ENCODE measurements at places on chromosomes 5 and 9.

DNA sequence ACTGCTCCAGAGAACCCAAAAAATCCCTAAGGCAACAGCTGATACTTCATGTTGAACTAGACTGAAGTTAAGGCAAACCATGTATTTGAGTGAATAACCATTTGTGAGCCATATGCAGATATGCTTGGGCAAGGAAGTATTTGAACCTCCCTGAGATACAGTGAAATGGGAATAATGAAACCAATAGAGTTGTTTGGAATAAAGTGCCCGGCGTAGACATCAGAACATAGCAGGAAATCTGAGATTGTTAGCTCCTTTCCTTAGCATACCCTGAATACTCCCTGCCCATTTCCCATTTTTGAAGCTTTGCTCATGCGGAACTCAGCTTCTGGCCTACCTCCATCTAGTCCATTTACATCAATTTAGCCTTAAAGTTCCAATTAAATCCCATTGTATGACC, 611.9 kb downstream of the EFNA5 start:
- DNase-seq: no peak

DNA sequence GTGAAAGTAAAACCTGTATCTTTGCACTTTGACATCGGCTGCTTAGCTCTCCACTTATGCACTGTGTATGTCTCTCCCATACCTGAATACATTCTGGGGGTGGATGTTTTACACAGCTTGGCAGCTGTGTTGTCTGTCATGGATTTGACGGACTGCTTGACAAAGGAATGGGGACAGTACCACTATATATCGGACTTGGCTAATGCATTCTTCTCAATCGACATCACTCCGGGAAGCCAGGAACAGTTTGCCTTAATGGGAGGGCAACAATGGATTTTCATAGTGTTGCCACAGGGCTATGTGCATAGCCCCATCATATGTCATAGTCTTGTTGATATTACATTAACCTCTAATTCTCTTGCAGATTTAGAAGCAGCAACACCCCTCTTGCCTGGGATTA, 1008.3 kb downstream of the DNAH5 start:
- DNase-seq: no peak

GRCh38 chr9:84271921-84272556, 68.5 kb downstream of the SLC28A3 start:
- no peak for DNase-seq

GRCh38 chr9:3520564-3520963, 5.2 kb downstream of the RFX3 start:
- DNase-seq: no peak

DNA sequence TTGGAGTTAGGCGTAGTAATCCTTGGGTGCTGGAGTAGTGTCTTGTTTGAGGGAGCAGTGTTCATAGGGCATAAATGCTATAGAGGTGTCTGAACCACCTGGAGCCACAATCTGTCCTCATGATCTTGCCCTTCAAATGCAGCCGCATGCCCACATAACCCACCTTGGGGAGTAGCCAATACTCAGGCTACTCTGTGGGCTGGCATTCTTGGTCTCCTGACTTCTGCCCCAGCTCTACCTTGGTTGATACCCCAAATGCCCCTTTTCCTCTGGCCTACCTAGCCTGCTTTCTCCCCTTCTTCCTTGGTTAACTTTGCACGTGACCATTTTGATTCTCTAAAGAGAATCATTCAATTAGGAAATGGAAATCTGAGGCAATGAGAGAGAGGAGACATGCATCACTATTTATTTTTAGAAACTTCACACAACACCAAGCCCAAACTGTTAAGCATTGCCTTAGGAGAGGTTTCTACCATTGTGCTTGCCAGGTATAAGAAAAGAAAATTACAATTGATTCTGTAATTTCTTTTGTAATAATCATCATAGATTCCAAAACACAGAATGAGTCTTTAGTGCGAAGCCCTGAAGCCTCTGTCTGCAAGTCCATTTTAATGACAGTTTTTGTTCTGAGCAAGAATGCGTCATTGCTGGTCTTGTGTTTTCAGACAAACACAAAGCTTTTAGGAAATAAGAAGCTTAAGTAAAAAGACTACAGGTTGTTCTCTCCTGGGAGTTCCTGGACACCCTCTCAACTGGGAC, 135.2 kb downstream of the C9orf152 start:
- DNase-seq: no peak

DNA sequence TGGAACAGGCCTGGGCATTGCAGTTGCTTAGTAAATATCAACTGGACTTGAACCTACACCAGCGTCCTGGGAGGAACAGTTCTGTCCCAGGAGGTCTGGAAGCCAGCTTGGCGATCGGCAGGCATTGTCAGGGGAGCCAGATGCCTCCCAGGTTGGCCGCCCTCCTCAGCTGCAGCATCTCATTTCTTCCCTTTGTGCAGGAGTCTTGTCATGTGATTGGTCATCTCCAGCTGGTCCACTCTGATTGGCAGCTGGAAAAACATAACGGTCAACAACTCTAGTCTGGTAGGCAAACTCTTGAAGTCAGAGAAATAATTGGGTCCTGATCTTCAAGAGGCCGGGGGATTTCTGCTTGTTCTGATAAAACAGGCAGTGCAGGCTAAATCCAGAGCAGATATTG, 29.6 kb upstream of the NCS1 start:
- no peak for DNase-seq

GRCh38 chr9:111953444-111953843, 56.8 kb downstream of the UGCG start:
- DNase-seq: no peak

DNA sequence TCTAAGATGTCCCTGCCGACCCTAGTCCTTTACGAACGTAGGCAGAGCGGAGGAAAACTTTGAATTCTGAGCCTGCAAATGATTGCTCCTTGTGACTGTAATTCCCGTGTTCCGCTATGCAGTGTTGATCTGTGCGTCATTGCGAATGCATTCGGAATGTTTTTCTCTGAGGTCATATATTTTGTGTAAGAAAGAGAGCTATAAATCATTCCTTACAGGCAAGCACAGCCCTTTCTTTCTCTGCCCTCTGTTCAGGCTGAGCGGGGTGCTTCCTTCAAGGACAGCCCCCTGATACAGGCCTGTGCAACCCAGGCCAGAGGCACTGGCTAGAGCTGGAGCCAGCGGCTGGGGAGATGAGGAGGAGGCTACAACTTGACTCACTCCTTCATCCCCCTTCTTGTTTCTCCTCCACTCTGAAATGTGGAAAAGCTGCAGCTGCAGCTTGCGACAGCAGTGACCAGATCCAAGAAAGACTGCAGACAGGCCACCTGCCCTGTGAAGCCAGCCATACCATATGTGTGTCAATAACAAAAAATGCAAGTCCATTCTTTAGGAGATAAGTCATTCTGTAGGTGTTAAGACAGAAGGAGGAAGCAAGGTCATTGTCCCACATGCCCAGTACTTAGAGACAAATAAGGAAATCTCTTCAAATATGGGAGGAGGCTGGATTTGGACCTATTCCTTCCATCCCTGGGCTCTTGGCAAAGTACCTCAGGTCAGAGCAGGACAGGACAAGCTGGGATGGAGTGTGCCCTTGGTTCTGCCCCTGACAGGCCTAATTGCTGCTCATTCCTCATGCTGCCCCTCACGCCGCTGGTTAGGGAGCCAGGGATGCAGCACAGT, 345.7 kb upstream of the WWC1 start:
- DNase-seq: no peak

- no peak for DNase-seq
Measured at GRCh38 chr5:131276072-131276471, 12.2 kb downstream of the CDC42SE2 start.

DNA sequence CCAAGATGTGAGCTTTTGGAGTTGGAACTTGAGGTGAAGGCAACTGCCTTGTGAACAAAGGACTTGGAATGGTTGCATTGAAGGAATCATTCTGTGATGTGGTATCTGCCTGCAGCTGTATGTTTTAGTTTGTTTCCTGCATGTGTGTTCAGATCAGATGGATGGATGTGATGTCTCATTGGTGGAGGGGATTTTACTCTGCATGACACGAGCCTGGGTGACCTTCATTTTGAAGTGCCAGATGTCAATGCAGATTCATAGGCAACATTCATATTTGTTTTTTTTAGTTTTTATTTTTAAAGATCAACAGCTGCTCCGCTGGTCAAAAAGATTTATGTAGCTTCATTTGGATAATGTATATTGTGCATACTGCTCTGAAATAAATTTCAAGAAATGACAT, 13.5 kb downstream of the FBXL7 start:
- DNase-seq: no peak

DNA sequence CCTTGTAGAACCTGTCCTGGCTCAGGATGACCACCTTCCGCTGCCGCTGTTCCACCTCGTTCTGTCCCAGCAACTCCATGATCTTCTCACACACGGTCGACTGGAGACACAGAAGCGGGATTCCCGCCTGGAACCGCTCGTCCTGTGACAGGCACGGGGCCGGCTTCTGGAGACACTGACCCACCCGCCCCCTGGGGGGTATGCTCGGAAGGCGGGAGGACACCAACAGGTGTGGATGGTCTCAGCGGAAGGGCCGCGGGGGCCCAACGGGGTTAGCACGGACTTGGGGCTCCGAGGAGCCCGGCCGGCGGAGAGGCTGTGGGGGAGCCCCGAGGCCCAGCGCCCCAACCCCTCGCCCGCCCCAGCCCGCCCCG, 530 bp downstream of the UCK1 start:
- no peak for DNase-seq

- no peak for DNase-seq
Measured at GRCh38 chr5:52648726-52649125, 139.0 kb upstream of the ITGA1 start.

DNA sequence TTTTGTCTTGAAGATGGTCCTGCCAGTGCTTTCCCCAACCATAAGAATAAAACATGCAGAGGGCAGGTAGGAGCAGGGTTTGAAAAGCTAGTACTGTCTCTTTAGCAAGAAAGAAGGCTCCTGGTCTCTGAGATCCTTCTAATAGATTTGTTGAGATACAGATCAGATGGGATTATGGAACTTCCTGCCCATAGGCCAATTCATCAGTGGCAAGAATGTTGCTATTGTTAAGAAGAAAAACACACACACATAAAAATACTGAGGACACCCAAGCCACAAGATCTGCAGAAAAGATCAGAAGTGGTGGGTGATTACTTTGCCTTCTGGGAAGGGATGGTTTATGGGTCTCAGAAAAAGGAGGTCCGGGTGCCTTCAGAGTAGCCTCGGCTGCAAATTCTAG, 59.8 kb downstream of the TNC start:
- no peak for DNase-seq

DNA sequence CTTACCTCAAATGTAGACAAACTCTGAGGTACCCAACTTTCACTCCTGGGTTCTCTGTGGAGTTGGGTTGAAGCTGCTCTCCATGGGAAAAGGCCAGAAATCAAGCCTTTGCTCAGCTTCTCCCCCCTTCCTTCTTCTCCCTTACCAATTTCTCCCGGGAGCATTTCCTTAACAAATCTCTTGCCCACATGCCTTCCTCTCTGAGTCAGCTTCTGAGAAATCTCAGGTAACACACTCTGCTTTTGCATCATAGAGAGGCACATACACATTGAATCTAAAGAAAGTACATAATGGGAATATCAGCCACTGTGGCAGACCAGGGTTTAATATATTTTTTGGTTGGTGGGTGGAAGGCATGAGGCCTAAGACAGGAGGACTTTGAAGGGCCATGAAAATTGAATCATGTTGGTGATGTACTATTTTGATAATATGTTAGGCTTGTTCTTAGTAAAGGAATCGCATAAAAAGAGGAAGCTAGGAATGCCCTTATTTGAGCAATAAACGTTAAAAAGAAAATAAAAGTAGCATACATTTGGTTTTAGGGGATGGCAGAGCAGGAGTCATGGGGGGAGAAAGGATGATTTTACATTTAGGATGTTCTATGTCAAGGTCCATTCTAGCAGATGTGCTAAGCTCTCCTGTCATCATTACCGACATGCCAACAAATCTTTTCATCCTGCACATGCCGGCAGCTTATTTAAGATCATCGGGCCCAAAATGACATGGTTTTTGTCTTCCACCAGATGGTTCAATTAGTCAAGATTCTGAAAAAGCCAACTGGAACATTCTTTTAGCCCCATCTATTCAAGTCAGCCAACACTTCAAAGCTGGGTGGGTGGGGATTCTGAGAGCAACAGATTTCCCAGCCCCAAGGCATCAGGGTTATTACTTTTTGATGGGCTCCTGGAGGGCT, 199.5 kb upstream of the CLINT1 start:
- DNase-seq: no peak

- DNase-seq: no peak
Measured at GRCh38 chr5:142798099-142798770, 28.1 kb downstream of the ARHGAP26 start.

DNA sequence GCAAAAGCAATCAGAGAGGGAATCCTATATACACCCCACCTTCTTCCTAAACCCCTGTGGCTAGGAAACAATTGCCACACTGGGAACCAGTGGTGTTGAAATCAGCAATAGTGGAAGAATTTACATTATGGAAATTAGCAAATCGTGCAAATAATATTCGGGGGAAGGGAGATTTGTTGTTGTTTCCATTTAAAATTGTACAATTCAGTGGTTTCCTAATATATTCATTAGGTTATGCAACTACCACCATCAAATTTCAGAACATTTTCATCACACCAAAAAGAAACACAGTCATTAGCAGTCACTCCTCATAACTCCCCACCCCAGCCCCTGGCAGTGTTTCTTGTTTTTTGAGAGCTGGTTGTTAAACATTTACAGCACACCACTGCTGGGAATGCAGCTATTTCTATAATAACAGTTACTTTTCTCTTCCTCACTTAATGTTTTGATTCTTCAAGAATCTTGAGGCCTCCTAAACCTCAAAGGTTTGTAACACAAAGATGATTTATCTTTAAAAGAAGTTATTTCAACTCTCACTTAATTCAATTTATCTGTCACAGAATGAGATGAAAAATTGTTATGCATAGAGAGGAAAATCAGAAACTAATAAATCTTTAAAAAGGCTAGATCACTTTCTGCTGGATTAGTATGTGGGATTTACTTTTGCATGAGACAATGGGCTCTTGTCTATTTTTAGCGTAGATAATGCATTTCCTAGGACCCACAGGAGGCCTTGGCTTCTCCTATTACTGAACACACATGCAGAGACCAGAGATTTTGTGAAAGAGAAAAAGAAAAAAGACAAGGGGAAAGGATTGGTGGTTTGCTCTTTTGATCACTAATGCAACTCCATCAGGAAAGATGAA, 91.8 kb upstream of the DAPK1 start:
- no peak for DNase-seq

DNA sequence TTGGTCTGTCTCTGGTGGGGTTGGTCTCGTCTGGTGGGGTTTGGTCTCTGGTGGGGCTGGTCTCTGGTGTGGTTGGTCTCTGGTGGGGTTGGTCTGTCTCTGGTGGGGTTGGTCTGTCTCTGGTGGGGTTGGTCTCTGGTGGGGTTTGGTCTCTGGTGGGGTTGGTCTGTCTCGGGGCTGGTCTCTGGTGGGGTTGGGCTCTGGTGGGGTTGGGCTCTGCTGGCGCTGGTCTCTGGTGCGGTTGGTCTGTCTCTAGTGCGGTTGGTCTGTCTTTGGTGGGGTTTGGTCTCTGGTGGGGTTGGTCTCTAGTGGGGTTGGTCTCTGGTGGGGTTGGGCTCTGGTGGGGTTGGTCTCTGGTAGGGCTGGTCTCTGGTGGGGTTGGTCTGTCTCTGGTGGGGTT, 16.3 kb upstream of the CD74 start:
- no peak for DNase-seq

GRCh38 chr5:122172207-122172606, 42.9 kb downstream of the ZNF474 start:
- DNase-seq: no peak

- DNase-seq: no peak
Measured at GRCh38 chr9:7289773-7290172, 509.8 kb downstream of the DMAC1 start.

Measured in stimulated activated CD4-positive, alpha-beta T cell treated with anti-CD3 and anti-CD28 coated beads, Interleukin-15, amount 100 ng/mL, for 1 hour (primary cell).